ENCODE measurements at places on chromosomes 3 and 15. TPM values are rescaled to one million over a fixed set of nuclear protein-coding genes. Genes with fewer than 3 reads are reported as not detected.

GRCh38 chr15:90558171-90558573 lies 28.4 kb downstream of the CRTC3 start:
- DNase-seq, result peak; percentile 20

The VWA5B2 gene
- total RNA-seq, result under 0.01 TPM

DNA sequence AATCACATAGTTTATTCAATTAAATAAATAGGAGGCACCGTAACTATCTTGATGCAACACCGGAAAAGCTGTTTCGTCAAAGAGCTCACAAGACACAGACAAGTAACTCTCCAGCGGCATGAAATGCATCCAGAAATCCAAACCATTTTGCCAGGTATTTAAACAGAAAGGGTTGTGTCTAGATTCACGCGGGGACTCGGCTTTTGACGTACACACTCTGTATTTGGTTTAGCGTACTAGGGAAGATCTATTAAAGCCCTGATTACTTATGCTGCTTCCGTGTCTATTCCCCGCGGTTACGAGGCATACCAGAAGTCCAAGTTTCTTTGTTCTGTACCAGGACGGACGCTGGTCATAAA lies 718 bp downstream of the BNIP2 start:
- peak; percentile 79 for DNase-seq

The STRIT1 gene
- not detected for total RNA-seq

The RBP2 gene
- not detected for total RNA-seq

DNA sequence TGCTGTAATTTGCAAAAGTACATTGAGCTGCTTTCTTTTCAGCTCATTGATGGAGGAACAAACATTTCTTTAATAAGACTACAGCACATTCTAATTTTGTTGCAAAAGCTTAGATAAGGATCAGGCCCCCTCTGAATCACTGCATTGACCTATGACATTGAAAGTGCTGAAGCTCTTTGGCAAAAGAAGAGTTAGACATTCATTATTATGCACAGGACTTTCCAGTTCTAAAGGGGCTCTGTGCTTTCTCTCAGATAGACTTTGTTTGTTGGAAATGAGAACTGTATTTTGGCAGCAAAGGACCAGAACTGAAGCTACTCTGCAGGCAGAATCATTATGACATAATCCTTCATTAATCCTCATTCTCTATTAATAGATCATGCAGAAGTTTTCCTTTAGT lies 252.9 kb upstream of the SOX2 start:
- DNase-seq, result no peak

DNA sequence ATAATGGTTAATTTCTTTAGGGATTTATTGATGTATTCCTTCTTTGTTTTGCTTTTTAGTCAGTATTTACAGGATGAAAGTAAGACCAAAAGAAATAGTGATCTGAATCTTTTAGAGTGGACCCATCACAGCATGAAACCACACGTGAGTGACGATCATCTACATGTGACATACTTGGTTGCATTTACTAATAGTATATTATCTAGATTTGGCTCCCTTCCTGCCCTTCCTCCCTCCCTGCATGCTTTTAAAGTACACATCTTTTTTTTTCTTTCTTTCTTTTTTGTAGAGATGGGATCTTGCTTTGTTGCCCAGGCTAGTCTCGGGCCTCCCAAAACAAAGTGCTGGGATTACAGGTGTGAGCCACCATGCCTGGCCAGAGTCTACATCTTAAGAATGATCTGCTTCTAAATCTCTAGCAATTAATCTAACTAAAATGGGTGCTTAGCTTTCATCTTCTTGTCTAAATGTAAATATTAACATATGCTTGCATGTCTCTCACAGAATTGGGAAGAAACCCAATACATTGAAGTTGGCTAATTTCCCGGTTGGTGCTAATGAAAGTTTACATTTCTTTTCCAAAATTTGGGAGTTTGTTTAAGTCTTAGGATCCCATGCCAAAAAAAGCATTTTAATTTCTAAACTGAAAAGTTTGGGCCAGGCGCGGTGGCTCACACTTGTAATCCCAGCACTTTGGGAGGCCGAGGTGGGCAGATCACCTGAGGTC lies 38.0 kb downstream of the SENP2 start:
- DNase-seq, result no peak

GRCh38 chr15:47570044-47570443 lies 147.3 kb upstream of the SEMA6D start:
- no peak for DNase-seq

The EXD1 gene
- not detected for total RNA-seq

DNA sequence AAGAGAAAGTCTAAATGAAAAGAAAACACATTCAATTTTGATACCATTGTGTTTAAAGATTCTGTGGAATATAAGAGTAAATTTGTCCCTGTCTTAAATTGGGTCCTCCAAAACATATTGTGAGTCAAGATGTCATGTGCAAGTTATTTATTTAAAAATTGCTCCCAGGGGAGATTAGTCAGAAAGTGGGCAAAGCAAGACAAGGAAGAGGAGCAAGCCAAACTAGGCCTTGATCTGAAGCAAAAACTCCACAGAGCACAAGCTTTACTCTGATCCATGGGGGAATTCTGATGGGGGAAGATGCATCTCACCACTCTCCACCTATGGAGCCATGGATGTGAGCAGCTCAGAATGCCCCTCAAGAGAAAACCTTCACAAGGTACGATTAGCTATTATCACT lies 342.8 kb upstream of the IL12A start:
- DNase-seq, result no peak

The ANO10 gene
- total RNA-seq, result 29.0 TPM

GRCh38 chr3:98874602-98875249 lies 26.8 kb downstream of the DCBLD2 start:
- DNase-seq, result no peak
